Activated CD4-positive, alpha-beta T cell treated with anti-CD3 and anti-CD28 coated beads, Interleukin-2, Interleukin-4, amounts not matched to agents 100 ng/mL and 50 ng/mL, durations not matched to agents 16 hours and 8 hours (primary cell): ENCODE measurements at places on chromosomes 5 and 9.

- DNase-seq: no peak
Measured at GRCh38 chr9:111272581-111272980, 57.4 kb downstream of the OR2K2 start.

DNA sequence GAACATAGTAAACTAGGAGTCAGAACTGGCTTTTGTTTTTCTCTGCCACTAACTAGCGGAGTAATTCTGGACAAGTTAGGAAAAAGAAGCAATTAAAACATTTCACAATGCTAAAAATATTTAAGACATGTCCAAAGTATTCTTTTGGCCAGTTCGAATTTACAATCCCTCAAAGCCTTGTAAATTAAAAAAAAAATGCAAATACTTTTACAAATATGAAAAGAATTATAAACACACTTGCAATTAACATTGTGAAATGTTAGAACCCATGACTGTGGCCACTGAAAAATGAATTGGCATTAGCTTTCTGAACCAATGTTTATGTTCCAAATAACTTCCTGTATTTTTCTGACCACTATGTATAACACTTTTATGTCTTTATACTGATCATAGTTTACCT, 2.2 kb downstream of the RAD1 start:
- no peak for DNase-seq

- DNase-seq: no peak
Measured at GRCh38 chr9:137256856-137257255, 1.7 kb downstream of the NELFB start.

- DNase-seq: no peak
Measured at GRCh38 chr9:113247640-113248039, 26.3 kb downstream of the SLC31A1 start.

DNA sequence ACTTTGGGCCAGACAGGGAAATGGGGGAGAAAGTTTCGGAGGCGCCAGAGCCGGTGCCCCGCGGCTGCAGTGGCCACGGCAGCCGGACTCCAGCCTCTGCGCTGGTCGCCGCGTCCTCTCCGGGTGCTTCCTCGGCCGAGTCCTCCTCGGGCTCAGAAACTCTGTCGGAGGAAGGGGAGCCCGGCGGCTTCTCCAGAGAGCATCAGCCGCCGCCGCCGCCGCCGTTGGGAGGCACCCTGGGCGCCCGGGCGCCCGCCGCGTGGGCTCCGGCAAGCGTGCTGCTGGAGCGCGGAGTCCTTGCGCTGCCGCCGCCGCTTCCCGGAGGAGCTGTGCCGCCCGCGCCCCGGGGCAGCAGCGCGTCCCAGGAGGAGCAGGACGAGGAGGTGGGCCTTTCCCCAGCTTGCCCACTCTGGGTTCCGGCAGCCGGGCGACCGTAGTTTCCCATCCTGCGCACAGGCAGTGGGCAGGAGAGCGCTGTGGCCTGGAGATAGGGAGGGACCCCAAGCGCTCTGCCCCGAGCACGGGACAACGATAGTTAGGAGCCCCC, 516 bp downstream of the MAST4 start:
- DNase-seq: no peak
